ENCODE measurements at places on chromosomes 3 and 15. TPM values are rescaled to one million over a fixed set of nuclear protein-coding genes. Genes with fewer than 3 reads are reported as not detected.

FHIT gene
- total RNA-seq: 3.6 TPM

AEN gene
- 4.2 TPM for total RNA-seq

SLCO2A1 gene
- total RNA-seq: 0.78 TPM

DAZL gene
- total RNA-seq: not detected

- no peak for DNase-seq
Observed at GRCh38 chr15:83855956-83856355, 202.0 kb downstream of the ADAMTSL3 start.

DNA sequence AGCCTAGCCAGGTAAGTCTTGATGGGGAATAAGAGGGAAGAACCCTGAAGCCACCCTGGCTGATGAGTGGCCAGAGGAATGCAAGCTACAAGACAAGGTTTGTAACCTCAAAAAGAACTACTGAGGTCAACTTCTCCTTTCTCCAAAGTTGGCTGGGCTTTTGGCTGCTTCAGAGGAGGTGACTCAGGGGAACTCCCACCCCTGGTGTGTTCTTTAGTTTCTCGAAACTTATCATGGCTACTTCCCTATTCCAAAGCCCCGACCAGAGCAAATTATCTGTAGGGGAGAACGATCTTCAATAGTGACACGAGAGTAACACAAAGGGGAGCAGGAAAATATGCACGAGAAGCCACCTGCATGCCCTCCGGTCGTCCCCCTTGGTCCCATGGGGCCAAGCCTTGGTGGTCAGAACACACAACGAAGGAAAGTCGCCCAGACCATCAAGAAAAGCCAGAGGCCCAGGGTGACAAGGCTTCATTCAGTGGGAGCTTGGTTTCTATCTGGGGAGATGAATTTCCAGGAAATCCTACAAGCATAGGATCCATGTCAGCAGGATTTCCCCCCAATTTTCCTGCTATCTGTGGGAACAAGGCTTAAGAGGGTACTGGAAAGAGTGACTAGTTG lies 6.5 kb upstream of the BCL2A1 start:
- no peak for DNase-seq

DNA sequence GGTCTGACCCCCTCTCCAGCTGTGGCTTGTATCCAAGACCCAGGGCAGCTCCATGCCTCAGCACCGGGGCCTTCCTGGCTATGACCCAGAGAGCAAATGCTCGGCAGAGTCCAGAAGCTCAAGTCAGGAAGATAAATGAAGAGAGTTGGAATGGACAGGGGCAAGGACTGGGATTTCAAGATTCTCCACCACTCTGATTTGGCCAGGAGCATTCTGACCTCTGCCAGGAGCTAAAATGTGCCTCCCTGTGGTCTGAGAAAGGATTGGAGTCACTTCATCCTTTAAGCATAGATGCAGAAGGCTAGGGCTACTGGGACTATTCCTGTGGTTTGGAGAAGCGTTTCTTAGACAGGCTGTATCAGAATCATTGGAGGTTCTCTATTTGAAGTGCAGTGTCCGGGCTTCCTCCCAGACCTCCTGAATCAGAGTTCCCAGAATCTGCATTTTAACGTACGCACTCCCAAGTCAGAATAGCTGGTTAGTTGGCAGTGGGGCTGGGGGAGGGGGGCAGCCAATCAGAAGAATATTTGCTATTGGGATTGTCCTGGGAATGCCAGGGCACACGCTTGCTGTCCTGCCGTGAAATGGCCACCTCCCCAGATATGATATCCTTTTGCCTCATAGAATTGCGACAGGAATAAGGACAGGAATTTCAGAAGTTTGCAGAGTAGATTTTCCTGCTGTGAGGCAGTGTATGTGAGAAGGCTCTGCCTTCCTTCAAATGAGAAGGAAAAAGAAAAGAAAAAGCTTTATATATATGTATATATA lies 57.4 kb downstream of the HRH1 start:
- DNase-seq: no peak

DNA sequence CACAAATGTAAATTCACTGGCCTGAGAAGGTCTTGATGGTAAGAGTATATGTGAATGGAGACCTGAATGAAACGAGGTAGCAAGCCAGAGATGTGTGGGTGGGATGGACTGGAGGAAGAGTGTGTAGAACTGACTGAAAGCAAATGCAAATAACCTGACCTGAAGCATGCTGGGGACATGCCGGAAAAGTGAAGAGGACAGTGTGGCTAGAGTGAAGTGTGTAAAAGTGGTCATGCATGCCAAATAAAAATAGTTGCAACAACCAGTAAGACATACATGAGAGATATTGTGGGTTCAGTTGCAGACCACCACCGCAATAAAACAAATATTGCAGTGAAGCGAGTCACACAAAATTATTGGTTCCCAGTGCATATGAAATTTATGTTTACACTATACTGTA lies 82.3 kb downstream of the LPP start:
- DNase-seq: no peak

- no peak for DNase-seq
Observed at GRCh38 chr3:43796041-43796596, 105.4 kb downstream of the ABHD5 start.
